ENCODE measurements at places on chromosomes 2 and 18.

DNA sequence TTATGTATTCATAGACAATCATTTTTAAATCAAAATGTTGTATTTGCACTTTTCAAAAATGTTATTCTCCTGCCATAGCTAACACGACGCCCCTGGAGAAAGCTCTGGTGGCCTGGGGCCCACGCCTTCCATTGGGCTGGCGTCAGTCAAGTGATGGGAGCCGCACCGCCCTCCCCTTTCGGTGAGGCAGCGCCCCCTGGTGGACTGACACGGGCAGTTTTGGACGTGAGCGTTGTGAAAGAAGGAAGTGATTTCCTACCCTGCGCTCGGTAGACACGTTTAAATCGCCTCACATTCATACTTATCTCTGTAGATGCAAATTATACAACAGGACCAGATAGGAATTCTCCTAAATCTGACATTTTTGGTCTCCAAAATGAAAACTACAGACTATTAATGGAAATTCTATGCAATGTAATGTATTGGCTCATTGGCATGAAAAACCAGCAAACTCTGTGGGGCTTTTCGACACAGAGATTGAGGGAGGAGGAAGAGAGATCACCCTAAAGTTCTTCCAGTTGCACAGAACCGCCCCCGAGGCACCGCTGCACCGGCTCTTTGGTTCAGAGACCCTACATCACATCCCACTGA lies 326.2 kb upstream of the SOX11 start:
- DNase-seq: no peak

DNA sequence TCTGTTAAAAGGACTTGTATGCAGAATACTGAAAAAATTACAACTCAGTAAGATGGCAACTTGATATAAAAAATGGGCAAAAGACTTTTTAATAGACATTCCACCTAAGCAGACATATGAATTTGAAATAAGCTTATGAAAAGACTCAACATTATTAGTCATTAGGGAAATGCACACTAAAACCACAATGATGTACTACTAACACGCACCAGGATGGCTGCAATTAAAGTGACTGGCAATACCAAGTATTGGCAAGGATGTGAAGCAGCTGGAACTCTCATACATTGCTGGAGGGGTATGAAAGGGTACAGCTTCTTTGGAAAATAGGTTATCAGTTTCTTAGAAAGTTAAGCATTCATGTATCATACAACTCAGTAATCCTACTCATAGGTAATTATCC lies 3.2 kb upstream of the ENOSF1 start:
- DNase-seq: no peak

DNA sequence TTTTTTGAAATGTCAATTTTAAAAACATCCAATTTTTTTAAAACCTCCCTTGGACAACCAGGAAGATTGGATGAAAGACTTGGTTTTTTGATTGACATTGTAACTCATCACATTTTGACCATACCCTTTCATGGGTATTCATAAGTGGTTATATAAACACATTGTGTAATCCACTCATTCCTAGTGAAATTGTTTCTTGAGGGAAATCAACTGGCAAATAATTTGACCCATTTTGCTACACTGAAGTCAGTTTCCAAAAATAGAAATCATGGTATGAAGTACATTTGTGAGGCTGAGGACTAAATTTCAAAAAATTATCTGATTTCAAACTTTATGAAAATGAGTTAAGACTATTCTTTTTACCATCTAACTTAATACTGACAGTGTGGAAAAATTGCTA lies 31.5 kb downstream of the FBXO48 start:
- DNase-seq: no peak

GRCh38 chr2:58428096-58429013 lies 187.2 kb upstream of the FANCL start:
- no peak for DNase-seq
